Epithelial cell of esophagus (primary cell): ENCODE measurements at places on chromosomes 3 and 15.

DNA sequence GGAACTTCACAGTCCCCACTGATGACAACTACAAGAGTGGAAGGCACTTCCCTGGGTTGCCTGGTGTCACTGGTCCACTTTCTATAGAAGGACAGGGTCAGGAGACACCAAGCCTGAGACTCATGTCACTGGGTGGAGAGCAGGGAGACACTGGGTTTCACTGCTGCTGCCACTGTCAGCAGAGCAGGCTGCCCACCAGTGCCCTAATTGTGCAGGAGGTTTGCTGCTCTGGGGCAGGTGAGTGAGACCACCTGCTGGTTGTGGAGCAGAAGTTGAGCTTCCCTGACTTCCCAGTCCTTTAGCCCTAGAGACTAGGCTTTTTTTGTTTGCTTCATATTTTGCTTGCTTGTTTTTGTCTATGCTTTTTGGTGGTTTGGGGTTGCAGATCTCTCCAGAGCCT lies 528.4 kb upstream of the RGMA start:
- no peak for DNase-seq

DNA sequence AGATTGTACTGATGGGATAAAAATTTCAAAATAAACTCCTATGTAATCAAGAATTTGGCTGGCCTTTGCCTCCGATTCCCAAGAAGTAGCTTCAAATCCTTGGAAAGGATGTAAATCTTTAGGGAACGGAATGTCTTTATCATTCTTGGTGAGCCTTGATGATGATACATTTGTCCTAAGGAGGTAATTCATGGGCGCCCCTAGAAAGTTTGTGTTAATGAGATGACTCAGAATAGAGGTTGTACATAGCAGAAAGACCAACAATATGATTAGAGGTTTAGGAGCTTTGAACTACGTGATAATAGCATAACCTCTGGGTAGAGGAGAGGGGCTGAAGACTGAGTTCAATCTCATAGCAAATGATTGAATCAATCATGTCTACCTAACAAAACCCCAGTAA lies 248.6 kb upstream of the SLITRK3 start:
- DNase-seq: no peak

DNA sequence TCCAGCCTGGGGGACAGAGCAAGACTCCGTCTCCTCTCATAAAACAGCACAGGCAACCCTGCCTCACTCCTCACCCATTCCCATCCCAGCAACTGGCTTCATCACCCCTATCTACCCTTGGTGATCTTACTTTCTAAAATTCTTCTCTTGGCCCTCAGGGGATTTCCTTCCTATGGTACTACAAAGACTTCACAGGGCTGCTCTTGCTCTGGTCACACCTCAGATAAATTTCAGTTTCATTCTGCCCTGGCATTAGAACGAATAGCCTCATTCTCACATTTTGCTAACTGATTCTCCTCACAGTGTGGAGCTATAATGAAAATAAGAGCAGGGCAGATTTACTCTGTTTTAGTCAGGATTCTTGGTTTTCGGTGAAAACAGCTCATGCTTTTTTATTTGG lies 22.1 kb upstream of the CRBN start:
- no peak for DNase-seq

DNA sequence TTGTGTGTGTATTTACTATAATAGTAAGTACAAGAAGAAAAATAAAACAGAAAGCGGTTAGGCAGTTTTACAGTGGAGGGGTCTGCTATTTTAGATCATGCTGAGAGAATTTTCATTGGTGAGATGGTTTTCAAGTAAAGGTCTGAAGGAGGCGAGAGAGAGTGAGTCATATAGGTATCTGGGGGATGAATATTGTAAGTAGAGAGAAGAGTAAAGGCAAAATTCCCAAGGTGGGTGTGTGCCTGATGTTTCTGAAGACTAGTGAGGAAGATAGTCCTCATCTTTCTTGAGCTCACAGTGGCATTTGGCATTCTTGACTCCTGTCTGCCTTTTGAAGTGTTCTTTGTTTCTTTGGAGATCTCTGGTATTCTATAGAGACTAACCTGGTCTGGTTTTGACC lies 38.6 kb downstream of the CRYBG3 start:
- no peak for DNase-seq

DNA sequence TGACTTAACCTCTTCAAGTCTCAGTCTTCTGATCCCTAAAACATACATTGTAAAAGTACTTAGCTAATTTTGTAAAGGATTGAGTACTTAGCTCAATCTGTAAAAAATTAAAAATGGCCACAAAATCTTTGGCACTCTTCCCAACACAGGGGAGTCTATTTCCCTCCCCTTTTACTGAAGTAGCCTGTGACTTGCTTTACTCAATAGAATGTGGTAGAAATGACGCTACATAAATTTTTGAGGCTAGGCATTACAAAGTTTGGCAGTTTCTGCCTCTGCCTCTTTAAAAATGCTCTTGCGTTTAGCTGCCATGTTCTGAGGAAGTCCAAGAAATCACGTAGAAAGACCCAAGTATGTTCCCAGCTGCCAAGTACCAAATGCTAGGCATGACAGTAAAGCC lies 80.2 kb downstream of the CBLB start:
- DNase-seq: no peak

DNA sequence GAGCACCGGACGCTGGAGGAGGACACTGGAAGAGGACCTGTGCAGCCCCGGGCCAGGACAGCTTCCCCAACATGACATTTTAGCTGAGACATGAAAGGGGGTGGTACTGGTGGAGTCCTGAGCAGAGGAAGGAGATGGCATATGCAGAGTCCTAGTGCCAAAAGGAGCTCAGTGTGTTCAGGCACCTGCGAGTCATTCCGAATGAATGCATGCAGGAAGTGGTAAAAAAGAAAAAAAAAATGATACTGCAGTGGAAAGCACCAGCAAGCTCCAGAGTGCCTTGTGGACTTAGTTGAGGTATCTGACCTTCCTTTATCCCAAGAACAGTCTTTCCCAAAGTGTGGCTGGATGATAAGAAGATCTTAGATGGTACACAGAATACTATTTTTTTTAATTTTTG lies 6.6 kb upstream of the ZNF148 start:
- DNase-seq: peak; percentile 48

GRCh38 chr3:58369876-58370275 lies 37.2 kb downstream of the PXK start:
- no peak for DNase-seq

DNA sequence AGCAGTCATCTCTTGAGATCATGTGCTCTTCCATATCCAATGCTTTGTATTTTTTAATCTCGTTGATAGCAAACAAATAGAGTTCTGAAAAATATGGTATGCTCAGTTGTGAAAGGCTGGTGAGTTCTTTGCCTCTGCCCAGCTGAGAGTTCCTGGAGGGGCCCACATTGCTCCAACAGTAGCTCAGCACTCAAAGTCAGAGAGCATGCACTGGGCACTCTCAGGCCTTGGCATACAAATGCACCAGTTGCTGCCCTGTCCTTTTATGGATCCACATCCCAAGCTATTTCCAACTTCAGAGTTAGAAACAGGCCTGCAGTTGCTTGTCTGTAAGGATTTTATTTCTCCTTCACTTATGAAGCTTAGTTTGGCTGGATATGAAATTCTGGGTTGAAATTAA lies 181.7 kb upstream of the CHRNA7 start:
- no peak for DNase-seq

- DNase-seq: no peak
Measured at GRCh38 chr15:100703671-100704070, 101.3 kb downstream of the ASB7 start.

DNA sequence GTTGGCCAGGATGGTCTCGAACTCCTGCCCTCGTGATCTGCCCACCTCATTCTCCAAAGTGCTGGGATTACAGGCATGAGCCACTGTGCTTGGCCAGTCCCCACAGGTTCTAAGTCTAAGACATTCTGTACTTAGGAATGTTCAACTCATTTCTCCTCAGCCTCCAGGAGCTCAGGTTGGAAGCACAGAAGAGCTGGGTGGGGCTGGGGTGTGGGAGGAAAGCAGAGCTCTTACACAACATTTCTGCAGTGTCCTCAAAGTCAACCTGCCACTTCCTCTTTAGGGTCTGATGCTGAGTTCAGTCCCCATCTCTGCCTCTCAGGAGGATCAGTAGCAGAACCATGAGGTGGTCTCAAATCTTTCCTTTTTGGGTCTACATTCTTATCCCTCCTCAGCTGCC lies 75.5 kb downstream of the MRPL46 start:
- peak; percentile 14 for DNase-seq

DNA sequence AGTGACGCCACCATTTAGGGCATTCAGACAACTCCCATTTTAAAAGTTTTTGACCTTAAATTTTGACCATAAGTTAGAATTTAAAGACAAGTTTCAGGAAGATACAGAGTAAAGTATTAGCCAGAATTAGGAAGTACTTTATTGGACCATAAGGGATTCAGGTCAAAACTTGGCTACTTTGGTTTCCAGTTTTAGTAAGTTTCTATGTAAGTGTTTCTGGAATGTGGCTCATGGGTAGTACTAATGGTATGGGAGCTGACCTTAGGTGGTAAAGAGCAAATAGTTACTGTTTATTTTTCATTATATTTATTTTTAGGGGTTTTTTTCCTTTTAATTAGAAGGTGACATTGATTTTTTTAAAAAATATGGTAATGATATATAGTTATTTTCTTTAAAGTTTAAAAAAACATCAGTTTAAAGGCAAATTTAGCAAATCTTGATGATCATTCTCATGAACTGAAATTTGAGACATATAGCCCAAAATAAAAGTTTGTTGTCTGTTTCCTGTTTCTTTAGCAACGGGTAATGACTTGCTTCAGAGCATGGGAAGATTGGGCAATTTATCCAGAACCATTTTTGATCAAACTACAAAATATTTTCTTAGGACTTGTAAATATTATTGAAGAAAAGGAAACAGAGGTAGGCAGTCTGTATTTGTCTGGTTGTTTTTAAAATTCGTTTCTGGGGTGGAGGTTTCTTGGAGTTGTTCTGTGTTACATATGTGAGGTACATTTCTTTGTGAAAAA lies 34.3 kb downstream of the U2SURP start:
- DNase-seq: no peak

GRCh38 chr3:150174179-150174578 lies 203.5 kb upstream of the PFN2 start:
- no peak for DNase-seq

- DNase-seq: no peak
Measured at GRCh38 chr3:54146506-54147239, 24.3 kb downstream of the CACNA2D3 start.

DNA sequence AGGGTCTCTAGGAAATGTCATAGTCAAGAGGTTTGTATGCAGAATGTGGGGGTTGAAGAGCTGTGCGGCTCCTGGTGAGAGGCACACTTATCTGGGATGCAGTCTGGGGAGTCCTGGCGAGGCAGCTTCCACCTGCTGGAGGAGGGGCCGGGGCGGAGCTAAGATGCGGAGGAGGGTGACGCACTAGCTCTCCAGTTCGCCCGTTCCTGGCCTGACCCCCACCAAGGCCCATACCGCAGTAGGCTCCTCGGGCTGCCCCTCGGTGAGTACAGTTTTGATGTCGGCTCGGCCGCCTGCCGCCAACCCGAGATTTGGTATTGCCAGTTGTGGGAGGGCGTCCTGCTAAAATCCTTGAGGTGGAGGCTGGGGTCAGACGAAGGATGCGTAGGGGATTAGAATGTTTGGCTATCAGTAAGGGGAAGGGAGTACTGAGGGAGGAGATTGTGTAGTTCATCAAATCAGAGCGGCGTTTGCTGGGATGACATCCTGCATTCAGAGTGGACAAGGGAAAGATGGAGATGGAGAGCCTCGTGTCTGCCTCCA lies at the start of gene SCG5:
TSS of gene SCG5 (plus strand) at position 194 of the 543 bp plus-strand sequence. CDS start 1,883 bp downstream, outside the sequence.
- peak; percentile 42 for DNase-seq

GRCh38 chr15:37359101-37359892 lies 258.9 kb upstream of the MEIS2 start:
- no peak for DNase-seq

DNA sequence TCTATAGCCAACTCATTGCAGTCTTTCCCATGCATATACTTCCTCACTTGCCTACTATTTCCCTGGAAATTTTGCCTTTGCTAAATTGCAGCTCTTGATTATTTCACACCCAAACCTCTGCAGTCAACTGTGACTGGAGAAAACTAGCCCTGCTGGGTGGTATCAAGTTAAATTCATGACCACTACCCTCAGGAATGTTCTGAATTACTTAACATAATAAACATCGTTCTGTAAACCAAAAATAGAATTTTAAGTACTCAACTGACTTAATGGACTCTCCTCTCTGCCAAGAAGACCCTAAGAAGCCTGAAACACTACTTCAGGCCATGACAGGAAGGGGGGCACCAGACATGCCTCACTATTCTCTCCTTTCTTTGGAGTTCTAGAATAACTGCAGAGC lies 1278.0 kb upstream of the GBE1 start:
- DNase-seq: no peak

DNA sequence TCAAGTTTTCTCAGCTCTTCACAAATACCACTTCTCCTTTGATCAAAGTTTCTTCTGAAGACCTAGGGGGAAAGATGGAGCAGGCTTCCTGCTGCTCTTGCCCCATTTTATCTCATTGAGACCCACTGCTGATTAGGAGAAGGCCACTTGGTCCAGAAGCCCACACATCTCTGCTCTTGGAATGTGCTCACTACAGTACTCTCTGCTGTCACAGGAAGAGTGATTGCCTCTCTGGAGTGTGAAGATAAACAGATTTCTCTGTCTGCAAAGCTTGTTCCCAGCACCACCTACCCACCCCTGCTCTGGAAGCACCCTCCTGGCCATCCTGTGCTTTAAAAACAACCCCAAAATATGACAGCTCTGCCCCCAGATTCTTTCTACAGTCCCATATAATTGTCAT lies 41.3 kb upstream of the PRTG start:
- DNase-seq: no peak

GRCh38 chr3:104520228-104520655 lies 846.5 kb upstream of the ALCAM start:
- DNase-seq: no peak

GRCh38 chr3:173983343-173983742 lies 585.8 kb downstream of the NLGN1 start:
- peak; percentile 16 for DNase-seq

GRCh38 chr3:151011427-151011826 lies 38.9 kb upstream of the CLRN1 start:
- DNase-seq: peak; percentile 92
